GM12892 (cell line): ENCODE measurements at places on chromosomes 11 and 22.

GRCh38 chr22:39279170-39279850 lies 34.5 kb upstream of the PDGFB start:
- no peak for DNase-seq

DNA sequence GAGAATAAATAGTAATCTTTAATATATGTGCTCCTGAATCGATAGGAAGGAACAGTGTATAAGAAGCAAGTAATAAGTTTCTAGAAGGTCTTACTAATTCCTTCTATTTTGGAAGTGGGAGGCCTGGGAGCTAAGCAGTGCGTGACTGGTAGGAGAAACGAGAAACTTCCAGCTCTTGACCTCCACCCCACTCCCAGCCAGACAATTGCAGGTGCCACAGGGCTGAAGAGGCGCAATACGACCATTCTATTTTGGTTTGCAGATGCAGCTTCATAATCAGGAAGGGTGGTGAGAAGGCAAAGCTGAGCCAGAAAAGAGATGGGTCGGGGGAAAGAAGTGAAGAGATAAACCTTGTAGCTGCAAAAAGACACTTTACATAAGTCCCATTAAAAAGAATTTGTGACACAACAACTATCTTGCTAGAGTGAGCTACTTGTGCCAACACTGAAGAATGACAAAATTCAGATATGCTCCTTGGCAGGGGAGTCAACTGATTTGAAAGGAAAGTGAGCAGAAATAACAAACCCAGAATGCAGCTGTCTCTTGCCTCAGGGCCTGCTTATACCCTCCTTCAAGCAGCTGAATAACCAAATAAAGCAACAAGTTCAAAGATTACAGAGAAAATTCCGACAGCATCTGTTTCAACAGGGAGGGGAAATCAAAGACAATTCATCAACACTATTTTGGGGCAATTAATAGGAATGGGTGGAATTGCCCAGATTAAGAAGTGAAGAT lies 35.1 kb downstream of the GRIA4 start:
- DNase-seq: no peak

- DNase-seq: peak; percentile 57
Observed at GRCh38 chr11:65639623-65640482, 2.0 kb downstream of the SIPA1 start.

DNA sequence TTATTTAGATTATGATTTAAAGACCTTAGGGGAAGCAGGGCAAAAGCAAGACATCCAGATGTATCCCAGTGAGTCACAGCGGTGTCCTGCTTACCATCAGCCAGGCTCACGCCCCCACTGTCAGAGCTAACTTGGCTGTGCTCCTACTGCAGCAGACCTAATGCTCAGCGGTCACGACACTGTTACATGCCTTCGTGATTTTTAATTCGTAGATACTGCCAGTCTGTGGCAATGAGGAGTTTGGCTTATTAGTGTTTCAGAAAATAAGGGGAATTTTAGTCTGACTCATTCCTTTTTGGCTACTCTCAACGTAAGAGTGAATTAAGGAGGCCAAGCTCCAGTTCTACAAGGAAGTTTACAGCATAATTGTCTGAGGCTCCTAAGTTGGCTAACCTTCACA lies 22.7 kb downstream of the EFCAB6 start:
- no peak for DNase-seq

DNA sequence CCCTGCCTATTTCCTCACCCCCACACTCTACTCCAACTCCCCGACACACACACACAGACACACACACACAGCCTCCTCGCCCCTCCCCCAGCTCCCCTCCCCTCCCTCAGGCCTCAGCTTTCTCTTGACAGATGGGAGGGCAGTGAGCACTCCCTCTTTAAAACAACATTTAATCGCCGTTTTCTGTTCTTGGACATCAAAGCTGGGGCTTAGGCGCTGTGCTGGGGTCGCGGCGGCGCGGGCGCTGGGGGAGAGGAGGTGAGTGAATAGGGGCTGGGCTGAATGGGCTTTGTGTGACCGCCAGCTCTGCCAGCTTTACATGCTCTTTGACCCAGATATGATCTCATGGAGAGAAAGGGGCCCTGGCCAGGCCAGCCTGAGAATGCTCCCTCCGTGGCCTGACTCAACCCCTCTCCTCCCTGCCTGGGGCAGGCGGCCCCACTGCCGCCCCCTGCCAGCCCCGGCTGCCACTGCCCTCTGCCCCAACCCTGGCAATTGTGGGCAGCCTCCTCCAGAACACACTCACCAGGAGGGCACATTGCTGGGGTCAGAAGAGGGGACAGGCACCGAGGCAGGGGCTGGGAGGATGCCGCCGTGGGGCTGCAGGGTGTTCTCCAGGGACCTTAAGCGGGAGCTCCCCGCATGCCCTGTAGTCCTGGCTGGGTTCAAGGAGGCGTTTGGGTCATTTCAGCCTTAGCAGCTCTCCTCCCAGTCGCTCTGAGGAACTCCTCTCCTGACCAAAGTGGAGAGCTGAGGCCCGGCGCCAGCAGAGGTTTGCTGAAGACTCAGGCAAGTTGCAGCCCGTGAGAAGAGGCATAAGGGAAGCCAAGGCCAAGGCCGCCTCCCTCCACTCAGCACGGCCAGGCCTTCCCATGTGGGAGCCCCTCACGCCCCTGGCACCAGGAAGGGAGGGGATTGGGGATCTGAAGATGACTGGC lies 38.3 kb upstream of the NNMT start:
- DNase-seq: no peak

- DNase-seq: no peak
Observed at GRCh38 chr11:75592715-75593114, 30.7 kb downstream of the SERPINH1 start.

GRCh38 chr22:23233084-23233531 lies 52.8 kb downstream of the BCR start:
- DNase-seq: no peak

DNA sequence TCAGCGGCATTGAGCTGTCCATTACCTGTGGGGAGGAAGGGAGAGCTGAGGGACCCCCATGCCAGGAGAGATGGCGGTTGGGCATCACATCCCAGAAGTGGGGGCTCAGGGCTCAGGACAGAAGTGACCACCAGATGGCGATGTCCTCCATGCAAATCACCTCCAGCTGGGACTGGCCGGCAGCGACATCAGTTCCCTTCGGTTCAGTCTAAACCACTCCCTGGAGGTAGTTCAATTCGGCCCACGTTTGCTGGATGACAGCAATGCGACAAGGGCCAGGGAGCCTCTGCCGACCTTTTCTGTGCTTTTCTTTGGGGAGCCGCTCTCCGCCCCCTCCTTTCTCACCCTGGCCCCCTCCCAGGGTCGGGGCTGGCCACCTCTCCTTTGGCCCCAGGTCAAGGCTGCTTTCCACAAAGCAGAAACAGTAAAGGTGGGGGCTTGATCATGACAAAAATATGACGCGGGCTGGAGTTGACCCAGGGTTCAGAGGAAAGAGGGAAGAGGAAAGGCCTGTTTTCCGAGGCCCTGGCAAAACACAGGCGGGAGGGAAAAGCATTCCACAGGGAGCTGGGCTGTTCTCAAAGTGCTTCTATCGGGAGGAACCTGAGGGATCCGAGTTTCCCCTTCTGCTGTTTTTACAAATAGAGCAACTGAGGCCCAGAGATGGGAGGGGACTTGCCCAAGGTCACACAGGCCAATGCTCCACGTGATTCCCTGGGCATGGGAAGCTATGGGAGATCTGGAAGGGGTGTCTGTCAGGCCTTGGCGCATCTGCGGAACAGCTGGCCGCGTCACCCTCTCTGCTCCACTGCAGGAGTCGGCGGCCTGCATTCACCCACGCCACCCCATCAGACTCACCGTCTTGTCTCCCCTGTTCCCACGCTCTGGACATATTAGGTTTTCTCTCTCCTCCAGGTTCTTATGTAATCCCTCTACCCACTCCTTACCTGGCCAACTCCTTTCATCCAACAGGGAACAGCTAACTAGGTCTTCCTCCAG lies 54.7 kb downstream of the FBXO7 start:
- DNase-seq: peak; percentile 72

DNA sequence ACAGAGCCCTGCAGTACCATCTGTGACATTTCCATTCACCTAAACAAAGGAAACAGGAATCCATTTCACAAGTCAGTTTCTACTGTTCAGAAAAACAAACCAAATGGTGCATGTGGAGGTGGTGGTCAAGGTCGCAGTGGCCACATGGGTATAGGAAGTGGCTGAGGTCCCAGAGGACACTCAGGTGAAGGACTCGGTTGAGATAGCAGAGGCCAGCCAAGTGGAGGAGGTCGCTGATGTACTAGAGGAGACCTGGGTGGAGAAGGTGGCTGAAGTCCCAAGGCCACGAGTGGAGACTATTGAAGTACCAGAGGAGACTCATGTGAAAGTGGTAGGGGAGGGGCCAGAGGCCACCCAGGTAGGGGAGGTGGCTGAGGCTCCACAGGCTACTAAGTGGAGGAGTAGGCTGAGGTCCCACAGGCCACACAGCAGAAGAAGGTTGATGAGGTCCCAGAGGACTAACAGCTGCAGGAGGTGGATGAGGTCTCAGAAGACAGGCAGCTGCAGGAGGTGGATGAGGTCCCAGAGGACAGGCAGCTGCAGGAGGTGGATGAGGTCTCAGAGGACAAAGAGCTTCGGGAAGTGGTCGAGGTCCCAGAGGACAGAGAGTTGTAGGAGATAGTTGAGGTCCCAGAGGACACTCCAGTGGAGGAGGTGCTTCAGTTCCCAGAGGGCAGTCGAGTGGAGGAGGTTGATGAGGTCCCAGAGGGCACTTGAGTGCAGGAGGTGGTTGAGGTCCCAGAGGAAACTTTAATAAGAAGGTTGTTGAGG lies 40.2 kb downstream of the ZNF195 start:
- no peak for DNase-seq

DNA sequence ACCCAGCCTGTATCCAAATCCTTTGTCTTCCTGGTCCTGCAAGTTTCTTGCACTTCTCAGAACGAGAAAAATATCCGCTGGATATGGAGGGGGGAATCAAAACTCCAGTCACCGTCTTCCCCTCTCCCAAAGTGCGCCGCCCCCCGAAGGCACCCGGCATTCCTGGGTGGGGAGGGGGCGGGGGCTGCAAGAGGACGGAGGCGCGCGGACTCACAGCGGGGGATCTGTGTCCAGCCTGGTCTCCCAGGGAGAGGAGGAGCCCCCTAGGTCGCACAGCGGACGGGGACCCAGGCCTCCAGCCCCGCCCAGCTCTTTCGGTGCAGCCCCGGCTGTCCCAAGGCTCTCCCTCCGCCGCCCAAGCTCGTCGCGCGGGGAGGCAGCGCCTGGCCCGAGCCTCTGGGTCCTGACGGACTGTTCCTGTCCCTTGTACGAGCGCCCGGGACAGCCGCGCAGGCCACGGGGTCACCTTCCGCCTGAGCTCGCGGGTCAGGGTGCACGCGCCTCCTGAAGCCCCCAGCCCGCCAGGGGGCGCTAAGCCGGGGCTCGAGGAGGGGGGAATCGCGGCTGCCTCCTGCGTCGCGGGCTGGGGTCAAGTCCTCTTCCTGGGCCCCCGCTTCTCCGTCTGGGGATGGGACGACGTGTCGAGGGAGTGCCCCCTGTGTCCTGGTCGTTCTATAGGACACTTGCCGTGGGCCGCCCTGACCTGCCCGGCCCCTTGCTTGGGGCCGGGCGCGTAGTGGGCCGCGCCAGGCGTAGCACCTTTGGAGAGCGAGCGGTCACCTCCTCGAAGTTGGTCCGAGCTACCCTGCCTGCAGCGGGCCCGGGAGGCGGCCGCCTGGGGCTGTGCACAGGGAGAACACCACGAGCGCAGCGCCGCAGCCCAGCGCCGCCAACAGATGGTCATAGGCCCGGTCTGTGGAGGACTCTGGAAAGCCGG lies 2.4 kb upstream of the WNT11 start:
- DNase-seq: peak; percentile 82

DNA sequence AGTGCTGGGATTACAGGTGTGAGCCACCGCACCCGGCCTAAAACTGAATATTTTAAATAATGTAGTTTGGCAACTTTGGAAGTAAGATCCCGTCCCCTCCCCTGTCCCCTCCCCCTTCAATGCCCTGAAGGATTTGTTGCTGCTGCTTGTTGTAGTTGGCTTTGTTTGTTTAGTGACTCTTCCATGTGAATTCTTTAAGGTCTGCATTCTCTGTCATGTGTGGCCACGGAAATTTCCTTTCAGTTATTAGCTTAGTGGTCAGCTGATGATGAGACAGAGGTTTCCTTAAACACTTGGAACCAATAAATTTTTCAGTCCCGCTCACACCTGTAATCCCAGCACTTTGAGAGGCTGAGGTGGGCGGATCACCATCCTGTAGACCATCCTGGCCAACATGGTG lies 109.9 kb downstream of the MPPED1 start:
- no peak for DNase-seq

DNA sequence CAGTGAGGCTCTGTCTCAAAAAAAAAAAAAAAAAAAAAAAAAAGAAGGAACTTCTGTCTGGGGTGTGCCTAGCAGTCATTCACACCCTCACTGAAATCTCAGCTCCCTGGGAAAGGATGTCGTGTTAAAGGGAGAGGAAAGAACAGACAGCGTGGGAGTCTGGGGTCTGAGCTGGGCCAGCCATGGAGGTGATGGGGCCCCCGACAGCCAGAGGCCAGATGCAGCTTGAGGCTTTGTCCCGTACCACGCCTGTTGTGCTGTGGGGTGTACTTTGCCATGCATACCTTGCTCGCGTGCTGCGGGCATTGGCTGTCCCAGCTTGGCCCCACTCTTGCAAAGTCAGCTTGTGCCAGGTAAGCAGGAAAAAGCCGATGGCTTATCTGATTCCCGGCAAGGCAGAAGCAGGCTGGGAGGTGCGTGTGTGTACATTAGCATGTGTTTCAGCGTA lies 4.6 kb downstream of the SYT12 start:
- DNase-seq: no peak

- no peak for DNase-seq
Observed at GRCh38 chr11:133586903-133587517, 54.7 kb upstream of the OPCML start.
